KBM-7 (cell line): ENCODE measurements at places on chromosomes 7 and 10.

DNA sequence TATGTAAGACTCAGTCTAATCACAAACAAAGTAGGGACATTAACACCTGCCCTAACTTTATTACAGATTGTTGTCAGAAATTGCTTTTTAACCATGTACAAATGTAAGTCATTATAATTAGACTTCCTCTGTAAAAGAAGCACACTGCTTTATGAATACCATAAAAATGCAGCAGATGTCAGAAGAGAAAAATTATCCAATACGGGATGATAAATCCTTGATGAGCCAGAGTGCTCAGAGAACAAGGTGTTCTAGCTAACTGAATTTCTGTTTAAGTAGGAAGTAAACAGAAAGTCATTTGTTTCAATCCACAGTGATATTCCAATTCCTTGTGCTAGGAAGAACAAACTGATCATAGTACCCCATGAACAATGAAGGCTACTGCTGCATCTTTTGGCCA lies 54.6 kb upstream of the BMPER start:
- no peak for DNase-seq

- DNase-seq = no peak
Measured at GRCh38 chr7:107644309-107644974, 16.2 kb upstream of the SLC26A4 start.

DNA sequence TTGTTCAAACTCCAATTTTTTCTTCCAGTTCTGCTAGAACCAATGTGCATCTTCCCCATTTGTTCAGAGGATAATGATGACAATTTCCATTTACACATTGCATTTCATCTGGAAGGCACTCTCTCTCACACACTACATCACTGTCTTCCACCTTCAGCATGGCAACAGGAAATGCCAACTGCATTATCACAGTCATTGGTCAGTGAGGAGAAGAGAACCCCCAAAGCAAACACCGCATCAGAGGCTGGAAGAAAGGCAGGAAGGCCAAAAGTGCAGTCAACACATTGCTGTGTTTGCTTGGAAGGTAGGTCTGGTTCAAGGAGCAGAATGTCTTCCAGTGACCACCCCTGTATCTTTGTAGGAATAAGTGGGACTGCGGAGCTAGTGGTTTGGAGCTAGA lies 192.2 kb upstream of the RHOBTB1 start:
- DNase-seq = no peak

GRCh38 chr7:12518920-12519681 lies 51.4 kb upstream of the SCIN start:
- DNase-seq = peak; percentile 29

GRCh38 chr7:124106575-124106974 lies 73.7 kb upstream of the TMEM229A start:
- no peak for DNase-seq

DNA sequence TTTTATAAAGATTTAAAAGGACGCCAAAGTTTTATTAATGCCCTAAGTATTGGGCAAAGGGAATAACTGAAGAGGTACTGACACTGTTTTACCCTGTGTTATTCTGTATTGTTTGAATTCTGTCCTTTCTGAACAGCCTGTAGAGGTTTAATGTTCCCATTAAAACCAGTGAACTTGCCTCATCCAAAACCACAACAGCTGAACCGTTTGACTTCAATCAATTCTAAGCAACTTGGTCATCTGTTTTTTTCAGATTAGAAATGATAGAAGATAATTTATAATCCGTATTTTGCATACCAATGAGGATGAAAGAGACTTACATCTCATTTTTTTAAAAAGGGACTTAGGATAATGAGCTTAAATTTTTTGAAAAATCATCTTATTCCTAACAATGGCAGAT lies 40.4 kb downstream of the HACD1 start:
- no peak for DNase-seq

GRCh38 chr10:118871244-118871865 lies 116.6 kb upstream of the CACUL1 start:
- DNase-seq = no peak

DNA sequence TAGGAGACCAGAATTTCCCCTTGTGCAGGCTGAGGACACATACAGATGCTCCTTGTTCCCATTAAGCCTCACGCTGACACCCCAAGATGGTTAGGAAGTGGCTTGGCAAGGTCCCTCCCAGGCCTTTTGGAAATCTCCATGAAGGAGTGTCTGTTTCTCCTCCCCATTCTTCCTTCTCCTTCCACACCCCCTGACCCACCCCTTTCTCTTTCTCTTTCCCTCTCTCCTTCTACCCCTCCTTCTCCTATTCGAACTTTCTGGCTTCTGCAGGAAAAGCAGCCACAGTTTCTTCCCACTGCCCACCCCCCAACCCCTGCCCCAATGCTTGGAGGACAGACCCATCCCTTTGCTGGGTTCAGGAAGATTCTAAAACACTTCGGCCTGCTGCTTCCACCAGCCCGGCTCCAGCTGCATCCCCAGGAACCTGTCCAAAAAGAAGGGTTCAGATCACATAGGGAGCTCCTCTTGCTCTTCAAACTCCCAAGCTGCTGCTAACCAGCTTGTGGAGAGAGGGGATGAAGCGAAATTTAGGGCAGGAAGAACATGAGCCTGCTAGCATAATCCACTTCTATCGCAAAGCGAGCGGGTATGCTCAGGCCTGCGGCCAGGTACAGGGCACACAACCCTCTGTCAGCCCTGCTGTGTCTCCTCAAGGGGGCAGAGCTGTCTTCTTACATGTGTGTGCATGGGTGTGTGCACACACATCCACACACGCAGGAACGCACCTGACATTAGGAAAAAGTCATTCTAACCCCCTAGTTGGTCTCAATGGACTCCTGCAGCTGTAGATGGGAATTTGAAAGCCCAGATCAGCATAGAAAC lies 80.4 kb downstream of the PPP1R3C start:
- DNase-seq = no peak

- DNase-seq = no peak
Measured at GRCh38 chr10:60130130-60130579, 223.8 kb upstream of the CCDC6 start.

- peak; percentile 63 for DNase-seq
Measured at GRCh38 chr10:5949009-5949759, 28.2 kb downstream of the IL15RA start.

- peak; percentile 69 for DNase-seq
Measured at GRCh38 chr7:67484244-67484751, 487.7 kb downstream of the TYW1 start.

DNA sequence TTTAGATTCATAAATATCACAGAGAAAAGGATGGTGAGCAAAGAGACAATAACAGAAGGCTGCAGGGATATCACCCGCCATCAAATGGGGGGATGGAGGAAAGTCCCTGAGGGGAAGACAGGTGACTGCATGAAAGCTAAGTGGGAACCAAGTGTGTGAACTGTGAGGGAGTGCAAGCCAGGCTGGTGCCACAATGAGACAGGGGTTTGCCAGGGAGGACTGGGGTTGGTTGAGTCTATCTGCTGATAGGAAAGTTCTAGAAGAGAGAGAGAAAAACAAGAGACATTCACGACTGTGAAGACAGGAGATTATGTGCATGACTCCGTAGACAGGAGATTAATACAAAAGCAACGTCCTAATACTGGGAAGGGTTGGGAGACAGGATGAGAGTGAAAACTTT lies 376.4 kb downstream of the PARD3 start:
- no peak for DNase-seq

- DNase-seq = no peak
Measured at GRCh38 chr7:151780631-151781030, 96.3 kb downstream of the PRKAG2 start.

DNA sequence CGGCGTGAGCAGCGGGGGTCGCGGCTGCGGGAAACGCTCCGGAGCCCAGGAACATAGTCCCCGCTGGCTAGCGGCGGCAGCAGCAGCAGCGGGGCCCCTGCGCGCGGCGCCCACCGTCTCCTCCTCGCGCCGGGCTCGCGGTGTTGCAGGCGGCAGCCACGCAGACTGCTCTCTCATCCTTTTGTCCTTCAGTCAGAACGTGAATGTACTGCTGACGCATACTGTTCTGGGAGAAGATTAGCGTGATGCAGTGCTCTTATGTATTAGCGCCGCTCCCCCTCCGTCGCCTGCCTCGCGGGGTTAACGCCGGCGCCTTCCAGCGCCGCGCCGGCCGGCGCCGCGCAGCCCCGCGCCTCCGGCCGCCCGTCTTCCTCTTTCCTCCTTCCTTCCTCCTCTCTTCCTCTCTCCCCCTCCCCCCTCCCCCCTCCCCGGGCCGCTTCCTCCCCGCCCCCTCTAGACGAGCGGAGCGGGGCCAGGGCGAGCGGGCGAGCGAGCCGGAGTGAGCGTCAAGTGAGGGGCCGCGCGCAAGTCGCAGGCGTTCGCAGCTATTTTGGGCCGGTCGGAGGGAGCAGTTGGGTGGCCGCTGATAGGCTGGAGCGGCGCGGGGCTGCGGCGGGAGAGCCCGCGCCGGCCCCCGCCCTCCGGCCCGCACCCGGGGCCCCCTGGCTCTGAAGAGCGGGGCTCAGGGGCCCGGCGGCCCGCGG lies 816 bp upstream of the LRRC4 start:
- DNase-seq = no peak

- DNase-seq = peak; percentile 57
Measured at GRCh38 chr7:26278770-26279169, 12.9 kb upstream of the SNX10 start.
